ENCODE measurements at places on chromosomes 2 and 18.

GRCh38 chr2:128309280-128310093 is 9.2 kb downstream of the HS6ST1 start:
- no peak for DNase-seq

GRCh38 chr2:24203029-24203786 is 28.4 kb downstream of the FAM228A start:
- no peak for DNase-seq

DNA sequence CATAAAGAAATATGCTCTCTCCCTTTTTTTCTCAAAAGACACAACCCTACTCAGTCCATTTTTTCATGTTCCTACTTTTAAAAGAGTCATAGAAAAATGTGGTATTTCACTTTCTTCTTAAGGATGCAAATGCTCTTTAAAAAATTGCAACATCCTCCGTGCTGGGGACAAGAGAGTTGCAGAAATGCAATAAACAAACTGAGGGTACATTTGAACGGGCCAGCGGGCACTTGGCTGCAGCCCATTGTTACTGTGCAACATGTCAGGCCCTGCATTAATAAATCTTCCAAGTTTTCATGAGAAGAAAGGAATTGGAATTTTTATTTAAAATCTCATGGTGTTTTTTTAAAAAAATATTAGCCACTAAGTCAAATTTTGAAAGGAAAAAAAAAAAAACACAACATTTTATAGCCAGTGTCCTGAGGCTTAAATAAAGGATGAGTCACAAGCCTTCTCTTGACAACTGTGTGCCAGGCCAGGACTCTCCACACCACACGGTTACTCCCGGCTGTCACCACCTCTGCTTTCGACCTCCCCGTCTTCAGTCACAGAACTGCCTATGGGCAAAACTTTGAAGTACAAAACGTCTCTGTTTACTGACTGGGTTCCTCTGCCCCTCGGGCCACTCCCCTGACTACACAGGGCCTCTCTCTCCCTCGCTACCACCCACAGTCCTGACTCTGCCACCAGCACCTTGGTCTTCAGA is 57.5 kb upstream of the MFF start:
- no peak for DNase-seq

GRCh38 chr2:23524261-23524706 is 139.3 kb downstream of the KLHL29 start:
- DNase-seq = peak; percentile 47

DNA sequence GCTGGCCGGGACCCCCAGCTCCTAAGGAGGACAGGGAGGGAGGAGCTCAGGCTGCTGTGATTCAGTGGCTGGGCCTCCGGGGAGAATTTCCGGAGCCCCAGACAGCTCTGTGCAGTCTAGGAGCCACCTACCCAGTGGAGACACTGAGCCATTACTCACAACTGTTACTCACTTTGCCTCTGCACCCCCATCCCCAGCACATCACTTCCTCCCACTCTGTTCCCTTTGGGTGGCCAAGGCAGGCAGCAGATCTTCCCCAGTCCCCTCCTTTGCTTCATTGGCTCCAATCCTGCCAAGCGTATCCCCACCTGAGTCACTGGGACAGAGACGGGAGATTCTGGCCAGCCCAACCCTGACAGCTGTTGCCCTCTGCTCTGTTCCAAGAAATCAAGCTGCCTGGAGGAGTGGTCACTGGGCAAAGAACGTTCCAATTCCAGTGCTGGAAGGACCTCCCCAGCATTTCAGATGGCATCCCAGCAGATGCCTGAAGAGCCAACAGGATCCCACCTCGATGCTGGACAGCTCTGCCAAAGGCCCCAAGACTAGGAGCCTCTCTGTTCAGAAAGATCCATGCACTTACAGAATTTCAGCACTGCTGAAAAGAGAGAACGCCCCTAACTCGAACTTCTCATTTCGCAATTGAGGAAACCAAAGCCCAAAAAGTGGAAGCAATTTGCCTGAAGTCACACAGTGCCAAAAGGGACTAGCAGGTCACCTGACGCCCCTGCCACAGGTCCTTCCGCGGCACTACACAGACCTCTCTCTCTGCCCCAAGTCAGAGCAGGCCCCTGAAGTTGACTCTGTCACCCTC is 68.3 kb downstream of the TNS1 start:
- DNase-seq = no peak

GRCh38 chr18:42001801-42002200 is 46.8 kb downstream of the PIK3C3 start:
- no peak for DNase-seq

- no peak for DNase-seq
These were observed 142.8 kb upstream of the LMAN1 start for GRCh38 chr18:59501920-59502273.

- DNase-seq = no peak
These were observed 15.7 kb downstream of the NDUFV2 start for GRCh38 chr18:9117980-9118841.

DNA sequence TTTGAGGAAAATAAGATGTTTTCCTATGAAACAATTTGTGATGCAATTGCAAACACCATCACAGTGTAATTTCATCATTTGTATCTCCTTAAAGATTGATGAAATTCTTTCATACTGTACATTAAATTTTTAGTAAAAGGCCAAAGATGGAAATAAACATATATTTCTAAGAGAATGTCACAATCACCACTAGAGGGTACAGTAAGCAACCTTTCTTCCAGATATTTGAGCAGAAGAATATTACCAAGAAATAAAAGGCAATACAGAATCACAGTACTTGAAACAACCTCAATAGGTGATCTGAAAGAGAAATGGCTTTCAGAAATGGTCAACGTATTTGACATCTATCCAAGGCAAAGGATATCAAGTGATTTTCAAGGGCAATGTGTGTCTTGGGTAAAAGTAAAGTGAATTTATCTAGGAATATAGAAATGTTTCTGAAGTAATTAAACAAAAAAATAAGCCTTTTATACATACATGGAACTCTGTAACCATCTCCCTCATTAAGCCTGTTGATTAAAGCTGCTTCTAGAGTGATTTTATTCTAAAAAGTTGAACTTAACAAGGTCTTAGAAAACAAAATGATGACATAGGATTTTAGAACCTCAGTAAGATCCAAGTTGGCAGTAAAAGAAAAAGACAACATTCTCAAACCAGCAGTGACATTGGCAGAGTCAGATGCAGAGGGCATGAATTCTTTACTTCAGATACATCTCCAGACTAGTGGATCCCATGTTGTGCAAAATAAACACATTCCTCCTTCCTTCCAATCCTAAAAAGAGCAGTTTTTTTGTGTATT is 90.3 kb upstream of the SESTD1 start:
- no peak for DNase-seq

- DNase-seq = no peak
These were observed 59.1 kb downstream of the ZEB2 start for GRCh38 chr2:144460727-144461307.

- peak; percentile 2 for DNase-seq
These were observed 88.4 kb downstream of the NYAP2 start for GRCh38 chr2:225487878-225488416.

GRCh38 chr2:131023758-131024157 is 69.5 kb downstream of the FAM168B start:
- DNase-seq = no peak

GRCh38 chr2:3254442-3254941 is 123.1 kb downstream of the EIPR1 start:
- no peak for DNase-seq

DNA sequence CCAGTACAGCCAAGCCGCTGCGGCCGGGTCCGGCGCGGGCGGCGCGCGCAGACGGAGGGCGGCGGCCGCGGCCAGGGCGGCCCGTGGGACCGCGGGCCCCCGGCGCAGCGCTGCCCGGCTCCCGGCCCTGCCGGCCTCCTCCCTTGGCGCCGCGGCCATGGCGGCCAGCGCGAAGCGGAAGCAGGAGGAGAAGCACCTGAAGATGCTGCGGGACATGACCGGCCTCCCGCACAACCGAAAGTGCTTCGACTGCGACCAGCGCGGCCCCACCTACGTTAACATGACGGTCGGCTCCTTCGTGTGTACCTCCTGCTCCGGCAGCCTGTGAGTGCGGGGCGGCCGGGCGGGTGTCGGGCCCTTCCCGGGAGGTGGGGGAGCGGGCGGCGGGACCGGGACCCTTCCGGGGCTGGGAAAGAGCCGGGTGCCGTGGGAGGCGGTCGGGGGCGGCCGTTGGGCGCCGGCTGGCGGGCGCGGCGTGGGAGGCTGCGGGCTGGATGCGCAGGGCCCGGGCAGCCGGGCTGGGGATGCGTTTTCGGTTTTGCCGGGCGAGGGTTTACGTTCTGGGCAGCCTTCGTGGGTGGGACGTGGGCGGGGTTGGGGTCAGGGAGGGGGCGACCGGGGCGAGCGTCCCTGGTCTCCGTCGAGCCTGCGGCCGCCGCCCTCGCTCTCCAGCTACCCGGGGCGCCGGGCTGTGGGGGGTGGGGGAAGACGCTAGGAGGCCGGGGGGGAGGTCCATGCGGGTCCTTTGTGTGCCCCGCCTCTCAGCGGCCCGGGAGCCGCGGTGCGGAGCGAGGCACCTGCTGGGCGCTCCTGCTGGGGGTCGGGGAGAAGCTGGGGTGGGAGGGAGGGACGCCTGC is 537 bp downstream of the AGFG1 start:
- DNase-seq = no peak

GRCh38 chr2:225008935-225009334 is 33.3 kb downstream of the DOCK10 start:
- no peak for DNase-seq

- DNase-seq = no peak
These were observed 28.6 kb upstream of the FHL2 start for GRCh38 chr2:105427485-105427884.

- DNase-seq = no peak
These were observed 184.1 kb downstream of the AGAP1 start for GRCh38 chr2:235677937-235678336.

GRCh38 chr2:236582968-236583367 is 13.3 kb downstream of the ACKR3 start:
- no peak for DNase-seq

DNA sequence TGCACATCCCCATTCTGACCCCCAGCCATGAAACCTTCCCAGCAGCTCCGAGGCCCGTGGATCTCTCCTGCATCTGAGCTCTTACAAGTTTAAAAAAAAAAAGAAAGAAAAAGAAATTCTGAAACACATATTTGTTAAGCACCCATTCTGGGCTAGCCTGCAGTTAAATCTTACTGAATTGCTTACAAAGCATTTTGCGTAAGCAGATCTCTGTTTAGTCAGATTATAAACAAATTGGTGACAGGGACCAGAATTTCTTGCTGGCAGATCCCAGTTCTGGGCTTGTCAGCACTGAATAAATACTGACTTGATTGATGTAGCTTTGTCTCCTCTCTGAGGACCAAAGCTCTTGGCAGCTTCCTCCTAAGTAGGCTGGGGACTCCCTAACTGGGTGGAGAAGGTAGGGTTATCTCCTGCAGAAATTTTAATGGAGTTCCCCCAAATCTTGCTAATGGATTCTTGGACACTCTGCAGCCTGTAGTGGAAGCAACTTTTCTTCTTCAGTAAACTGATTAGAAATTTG is 160.9 kb downstream of the MIB1 start:
- no peak for DNase-seq

- DNase-seq = no peak
These were observed 826.2 kb upstream of the DDX18 start for GRCh38 chr2:116988303-116988702.

DNA sequence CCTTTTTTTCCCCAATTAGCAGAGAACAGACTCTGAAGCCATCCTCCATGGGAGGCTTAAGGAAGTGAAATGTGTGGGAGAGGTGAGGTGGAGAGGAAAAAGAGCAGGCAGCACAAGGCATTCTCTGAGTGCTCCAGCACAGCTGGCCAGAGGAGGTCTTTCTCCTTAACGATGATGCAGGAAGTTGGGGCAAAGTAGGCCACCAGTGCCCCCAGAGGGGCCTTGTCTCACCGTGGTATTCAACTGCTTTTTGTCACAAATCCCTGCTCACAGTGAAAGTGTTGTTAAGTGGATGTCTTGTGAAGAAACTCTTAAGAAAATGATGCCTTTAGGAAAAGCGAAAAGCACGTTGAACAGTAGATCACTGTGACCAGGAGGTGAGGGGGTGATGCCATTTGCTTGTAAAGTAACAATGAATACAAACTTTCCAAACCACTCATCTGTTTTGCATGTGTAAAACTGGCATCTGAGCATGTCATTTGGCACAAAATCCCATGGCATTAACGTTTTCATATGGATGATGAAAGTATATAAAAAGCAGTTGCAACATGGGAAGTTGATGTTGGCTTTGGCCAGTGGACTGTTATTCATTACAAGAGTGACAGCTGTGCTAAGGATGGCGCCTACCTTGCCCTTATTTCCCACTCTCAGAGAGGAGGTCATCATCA is 49.2 kb upstream of the CDC42EP3 start:
- no peak for DNase-seq

GRCh38 chr2:9306911-9307310 is 100.3 kb downstream of the ASAP2 start:
- DNase-seq = no peak

DNA sequence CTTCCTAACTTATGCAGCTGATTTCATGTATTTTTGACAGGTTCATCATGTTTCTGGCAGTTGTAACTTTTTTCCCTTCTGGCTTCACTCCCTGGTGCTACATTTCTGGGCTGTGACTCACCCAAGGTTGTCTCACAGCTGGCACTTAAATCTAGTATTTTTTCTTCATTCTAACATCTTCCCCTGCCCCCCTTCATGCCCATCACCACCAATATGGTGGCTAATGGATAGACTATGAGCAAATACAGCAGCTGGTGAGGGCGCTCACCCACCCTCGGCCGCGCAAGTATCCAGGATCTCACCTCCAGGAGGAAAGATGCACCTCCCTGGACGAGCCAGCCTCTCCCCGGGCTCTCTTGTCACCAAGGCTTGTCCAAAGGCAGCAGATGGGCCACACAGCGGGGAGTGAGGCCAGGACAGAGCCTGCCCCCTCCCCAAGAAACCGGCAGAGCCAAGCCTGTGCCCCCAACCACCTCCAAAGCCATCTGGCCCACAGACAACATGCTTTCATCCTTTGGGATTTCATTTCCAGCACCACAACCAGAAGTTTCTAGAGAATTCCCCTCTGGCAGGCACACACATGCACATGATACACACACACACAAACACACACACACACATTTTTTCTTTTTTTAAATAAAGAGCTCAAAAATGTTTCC is 39.1 kb downstream of the ATOH8 start:
- DNase-seq = no peak

DNA sequence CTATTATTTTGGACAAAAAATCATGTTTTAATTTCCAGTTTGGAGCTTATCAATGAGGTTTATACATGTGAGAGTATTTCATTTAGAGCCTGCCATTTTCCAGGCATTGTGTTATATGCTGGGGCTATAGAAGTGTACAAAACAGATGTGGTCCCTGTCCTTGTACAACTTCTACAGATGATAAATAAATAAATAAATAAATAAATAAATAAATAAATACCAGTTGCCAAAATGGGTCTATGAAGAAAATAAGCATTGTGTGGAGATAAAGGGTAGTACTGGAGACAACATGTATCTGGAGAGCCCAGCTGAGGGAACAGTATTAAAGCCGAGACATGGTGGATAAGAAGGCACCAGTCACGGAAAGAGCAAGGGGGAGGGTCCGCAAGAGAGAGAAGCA is 210.0 kb downstream of the SS18 start:
- no peak for DNase-seq

GRCh38 chr2:47339745-47340541 is 63.0 kb upstream of the MSH2 start:
- no peak for DNase-seq

- DNase-seq = no peak
These were observed 35.4 kb upstream of the METAP1D start for GRCh38 chr2:171964308-171964707.

GRCh38 chr18:21741312-21741561 is 645 bp downstream of the MIB1 start:
- peak; percentile 21 for DNase-seq

GRCh38 chr2:70919672-70920366 is 15.9 kb upstream of the ATP6V1B1 start:
- peak; percentile 67 for DNase-seq

- no peak for DNase-seq
These were observed 137.1 kb downstream of the LCLAT1 start for GRCh38 chr2:30584116-30584515.

- no peak for DNase-seq
These were observed 53.8 kb downstream of the TGOLN2 start for GRCh38 chr2:85273738-85274731.

Data from foreskin melanocyte (primary cell).